ENCODE measurements at places on chromosomes 12 and 14.

GRCh38 chr12:117231750-117232149 is 41.5 kb upstream of the FBXO21 start:
- DNase-seq: no peak

- no peak for DNase-seq
Measured at GRCh38 chr14:89648510-89648909, 231.5 kb upstream of the FOXN3 start.

DNA sequence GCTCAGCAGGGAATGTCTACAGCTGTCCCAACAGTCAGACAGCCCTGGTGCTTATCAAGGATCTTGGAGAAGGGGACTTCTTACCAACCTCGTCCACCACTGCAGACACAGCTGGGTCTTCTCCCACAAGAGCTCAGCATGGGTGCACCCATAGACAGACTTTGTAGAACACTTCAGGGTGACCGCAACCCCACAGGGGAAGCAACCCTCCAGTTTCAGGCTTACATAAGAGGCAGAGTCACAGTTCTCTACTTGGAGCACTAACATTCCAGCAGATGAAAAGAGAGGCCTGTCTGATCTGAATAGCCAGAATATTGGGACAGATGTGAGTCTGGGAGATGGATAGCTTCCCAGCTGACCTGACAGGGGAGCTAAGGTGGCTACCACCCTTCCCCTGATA is 3.5 kb upstream of the CLEC1A start:
- no peak for DNase-seq

GRCh38 chr14:99545586-99545985 is 58.4 kb downstream of the CCDC85C start:
- no peak for DNase-seq

- DNase-seq: no peak
Measured at GRCh38 chr12:26658991-26659390, 174.0 kb downstream of the ITPR2 start.

DNA sequence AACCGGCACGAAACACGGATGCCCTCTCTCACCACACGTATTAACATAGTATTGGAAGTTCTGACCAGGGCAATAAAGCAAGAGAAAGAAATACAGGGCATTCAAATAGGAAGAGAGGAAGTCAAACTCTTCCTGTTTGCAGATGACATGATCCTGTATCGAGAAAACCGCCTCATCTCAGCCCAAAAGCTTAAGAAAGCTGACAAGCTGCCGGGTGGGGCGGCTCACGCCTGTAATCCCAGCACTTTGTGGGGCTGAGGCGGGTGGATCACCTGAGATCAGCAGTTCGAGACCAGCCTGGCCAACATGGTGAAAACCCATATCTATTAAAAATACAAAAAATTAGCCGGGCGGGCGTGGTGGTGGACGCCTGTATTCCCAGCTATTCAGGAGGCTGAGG is 17.7 kb downstream of the OR6S1 start:
- DNase-seq: no peak

DNA sequence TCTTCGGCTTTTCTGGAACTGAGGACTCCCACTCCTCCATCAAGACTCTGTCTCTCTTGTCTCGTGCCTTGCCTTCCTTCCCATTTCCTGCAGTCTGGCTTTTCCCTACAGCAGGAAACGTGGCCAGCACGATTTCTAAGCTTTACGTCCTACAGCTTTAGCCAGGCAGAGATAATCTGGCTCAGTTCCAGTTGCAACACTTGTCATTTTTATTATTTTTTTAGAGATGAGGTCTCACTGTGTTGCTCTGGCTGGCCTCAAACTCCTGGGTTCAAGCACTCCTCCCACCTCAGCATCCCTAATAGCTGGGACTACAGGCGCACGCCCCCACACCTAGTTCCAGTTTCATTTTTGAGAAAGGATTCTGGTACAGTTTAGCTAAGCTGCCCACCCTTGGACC is 19.9 kb downstream of the CALM1 start:
- no peak for DNase-seq

DNA sequence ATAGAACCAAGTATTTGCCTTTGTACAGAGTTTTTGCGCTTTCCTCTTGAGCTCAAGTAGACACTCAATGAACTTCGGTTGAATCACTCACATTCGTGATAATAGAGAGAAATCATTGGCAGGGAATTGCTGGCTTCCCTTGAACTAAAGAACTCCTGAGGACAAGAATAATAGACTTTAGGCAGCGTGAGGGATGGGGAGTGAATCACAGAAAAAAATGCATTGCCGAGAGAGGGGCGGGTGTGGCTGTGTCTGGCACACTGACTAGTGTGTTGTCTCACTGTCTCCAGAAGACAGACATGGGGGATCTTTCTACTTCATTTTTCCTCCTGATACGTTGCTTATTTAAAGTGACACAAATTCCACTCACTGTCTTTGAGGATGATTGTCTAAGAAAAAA is 805.2 kb downstream of the BCL11B start:
- no peak for DNase-seq
